ENCODE measurements at places on chromosomes 2 and 18.

DNA sequence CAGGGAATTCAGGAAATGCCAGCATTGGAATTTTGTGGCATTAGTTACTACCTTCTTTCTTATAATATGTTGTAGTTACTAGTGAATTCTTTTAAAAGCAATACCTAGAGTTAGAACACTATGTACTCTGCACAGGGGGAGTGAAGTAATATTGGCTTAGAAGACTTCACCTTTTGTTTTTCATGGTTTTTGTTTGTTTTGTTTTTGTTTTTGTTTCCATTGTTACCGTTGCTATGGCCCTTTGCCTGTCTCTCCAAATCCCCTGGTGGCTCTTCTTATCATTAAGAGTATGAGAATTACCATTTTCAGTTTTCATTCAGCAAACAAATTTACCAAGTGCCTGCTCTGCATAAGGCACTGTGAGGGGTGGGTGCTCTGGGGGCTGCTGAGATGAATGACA, 160.1 kb downstream of the HAUS1 start:
- peak; percentile 21 for DNase-seq

GRCh38 chr18:48555465-48555995, 16.7 kb downstream of the CTIF start:
- DNase-seq: no peak

- peak; percentile 91 for DNase-seq
Observed at GRCh38 chr2:217153510-217153909, 293.6 kb upstream of the TNP1 start.

- no peak for DNase-seq
Observed at GRCh38 chr2:106307860-106308259, 113.8 kb upstream of the UXS1 start.

- DNase-seq: no peak
Observed at GRCh38 chr2:191580581-191580980, 97.4 kb upstream of the NABP1 start.

DNA sequence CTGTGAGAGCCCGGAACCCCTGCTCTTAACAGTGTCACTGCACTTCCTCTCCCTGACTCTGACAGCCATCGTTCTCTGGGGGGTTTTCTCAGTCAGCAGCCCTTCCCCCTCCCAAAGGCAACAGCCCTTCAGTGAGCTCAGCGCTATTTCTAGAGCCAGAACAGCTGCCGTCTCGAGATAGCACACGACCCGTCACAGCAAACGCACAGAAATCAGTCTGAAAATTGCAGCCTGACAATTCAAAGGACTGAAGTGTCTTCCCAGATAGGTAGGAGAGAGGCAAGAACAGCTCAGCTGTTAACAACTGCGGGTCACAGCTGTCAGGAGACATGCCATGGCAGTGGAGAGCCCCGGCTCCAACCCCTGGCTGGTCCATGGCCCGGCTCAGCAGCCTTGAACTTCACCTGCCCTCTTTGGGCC, 45.4 kb downstream of the ST8SIA5 start:
- DNase-seq: peak; percentile 71

DNA sequence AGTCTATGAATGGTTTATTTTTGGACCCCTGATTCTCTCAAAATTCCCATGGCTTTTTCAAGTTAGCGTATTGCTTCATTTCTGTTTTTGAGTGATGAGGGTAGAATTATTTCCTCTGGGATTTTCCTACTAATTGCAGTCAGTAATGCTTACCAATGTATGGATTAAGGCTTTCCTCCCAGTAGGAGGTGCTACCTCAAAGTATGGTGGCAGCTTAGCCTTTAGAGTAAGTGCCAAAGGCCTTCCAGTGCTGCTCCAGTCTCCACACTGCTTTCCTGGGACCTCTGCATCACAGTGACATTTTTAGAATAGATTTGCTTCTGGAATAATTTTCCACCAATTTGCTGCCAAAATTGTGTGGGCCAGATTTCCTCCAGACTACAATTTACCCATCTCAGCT, 16.2 kb upstream of the SSB start:
- DNase-seq: no peak

GRCh38 chr2:65630643-65631042, 198.2 kb upstream of the SPRED2 start:
- DNase-seq: no peak

DNA sequence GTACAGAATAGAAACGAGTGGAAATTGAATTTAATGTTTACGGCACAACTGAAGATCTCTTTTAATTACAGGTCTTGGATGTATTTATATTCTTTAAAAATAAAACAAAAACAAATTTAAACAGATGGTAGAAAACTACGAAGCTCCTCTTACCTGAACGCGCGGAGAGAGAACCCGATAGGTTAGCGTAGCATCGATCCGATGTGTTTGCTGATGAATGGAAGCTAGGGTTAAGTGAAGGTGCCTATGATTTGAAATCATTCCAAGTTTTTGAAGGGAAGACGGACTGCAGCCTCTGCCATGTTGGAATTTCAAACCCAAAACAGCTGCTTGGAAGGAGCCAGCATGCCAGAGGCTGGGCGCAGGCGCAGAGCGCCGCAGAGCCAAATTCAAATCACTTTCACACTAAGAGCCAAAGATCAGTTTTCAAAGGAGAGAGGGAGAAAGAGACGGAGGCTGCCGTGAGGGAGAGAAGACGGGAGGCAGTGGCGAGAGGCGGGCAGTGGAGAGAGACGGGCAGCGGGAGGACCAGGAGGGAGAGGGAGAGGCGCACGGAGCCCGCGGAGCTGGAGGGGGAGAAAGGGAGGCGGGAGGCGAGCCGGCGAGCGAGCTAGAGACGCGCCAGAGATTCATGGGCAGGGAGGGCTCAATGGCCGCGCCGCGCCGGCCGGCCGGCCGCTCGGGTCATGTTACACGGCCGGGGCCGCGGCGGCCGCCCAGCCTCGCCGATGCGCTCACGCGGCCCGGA, at the start of gene FIGN:
Gene FIGN (minus strand): TSS at position 324 of the 748 bp plus-strand sequence. CDS start 1,081 bp downstream, outside the sequence.
- DNase-seq: no peak

DNA sequence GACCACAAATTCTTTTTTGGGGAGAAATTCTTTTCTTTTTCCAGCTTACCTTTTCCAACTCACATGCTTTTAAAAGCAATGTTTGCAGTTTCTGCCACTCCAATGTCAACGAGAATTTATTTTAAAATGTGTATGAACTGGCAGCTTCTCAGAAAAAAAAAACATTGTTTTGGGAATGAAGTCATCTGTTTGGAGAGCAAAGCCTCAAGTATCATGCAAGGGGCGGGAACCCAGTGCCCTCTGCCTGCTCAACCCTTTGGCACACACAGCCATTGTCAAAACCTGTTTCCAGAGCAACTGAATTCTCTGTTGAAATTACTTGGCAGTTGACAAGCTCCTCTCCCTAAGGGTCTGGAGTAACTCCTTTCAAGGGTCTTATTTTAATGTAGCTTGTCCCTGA, 128.5 kb downstream of the QPCT start:
- no peak for DNase-seq

DNA sequence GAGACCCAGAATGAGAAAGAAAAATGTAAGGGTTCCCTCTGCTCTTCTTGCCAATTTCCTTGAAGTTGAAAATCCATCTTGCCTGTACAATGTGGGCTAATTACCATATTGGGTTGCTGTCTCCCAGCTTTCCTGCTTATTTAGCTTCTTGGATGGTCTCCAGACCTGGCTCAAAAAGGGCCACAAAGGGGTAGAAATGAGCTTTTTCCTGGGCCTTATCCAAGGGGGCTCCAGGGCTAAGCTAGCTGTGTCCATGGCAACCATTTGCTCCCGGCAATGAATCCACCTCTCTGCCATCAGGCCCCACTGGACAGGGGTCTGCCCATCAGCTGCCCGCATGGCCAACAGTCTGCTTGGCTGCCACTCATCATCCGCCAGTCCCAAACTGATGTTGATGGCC, 85.0 kb downstream of the BOD1L2 start:
- DNase-seq: no peak

GRCh38 chr2:39455826-39456225, 18.7 kb upstream of the MAP4K3 start:
- no peak for DNase-seq

- DNase-seq: no peak
Observed at GRCh38 chr2:54271843-54272627, 16.0 kb upstream of the TSPYL6 start.

DNA sequence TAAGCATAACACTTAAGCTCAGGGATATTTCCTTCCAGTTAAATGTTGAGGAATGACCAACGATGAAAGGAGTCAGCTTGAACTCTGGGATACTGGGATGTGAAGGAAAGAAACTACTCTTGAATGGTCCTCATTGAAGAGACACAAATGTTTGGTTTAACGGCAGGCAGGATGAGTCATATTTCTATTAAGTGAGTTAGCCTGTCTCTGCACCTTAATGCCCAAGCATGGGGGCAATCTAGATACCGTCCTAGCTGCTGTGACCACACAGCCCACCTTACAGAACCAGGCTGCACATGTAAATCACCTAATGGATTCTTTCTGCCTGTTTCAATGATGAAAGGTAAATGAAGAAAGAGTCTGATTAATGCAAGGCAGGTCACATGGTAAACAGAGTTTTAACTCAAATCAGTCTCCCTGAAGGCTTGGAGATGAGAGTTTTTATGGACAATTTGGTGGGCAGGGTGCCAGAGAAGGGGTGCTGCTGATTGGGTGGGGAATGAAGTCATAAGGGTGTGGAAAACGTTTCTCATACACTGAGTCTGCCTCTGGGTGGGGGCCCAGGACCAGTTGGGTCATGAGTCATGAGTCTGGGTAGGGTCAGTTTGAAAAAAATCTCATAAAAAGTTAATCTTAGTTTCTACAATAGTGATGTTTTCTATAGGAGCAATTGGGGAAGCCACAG, 144.6 kb upstream of the MMADHC start:
- no peak for DNase-seq

GRCh38 chr18:38933322-38933721, 1367.7 kb upstream of the CELF4 start:
- no peak for DNase-seq

GRCh38 chr18:45441110-45441847, 174.0 kb upstream of the SLC14A2 start:
- no peak for DNase-seq

DNA sequence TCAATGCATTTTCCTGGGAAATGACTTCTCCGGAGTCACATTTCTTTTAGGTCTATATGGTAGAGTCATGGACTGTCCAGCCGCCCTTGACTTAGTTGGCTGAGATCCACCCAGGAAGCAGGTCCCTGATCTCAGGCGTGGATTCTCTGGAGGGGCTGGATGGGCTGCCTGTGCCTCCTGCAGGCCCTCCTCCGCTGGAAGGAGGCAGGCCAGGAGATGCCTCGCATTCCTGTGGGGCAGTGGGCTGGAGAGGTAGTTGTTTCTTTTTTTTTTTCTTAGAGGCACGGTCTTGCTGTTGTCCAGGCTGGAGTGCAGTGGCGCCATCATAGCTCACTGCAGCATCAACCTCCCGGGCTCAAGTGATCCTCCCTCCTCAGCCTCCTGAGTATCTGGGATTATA, 129.0 kb upstream of the MYCN start:
- DNase-seq: no peak

- DNase-seq: no peak
Observed at GRCh38 chr2:233083782-233084181, 23.6 kb downstream of the INPP5D start.

DNA sequence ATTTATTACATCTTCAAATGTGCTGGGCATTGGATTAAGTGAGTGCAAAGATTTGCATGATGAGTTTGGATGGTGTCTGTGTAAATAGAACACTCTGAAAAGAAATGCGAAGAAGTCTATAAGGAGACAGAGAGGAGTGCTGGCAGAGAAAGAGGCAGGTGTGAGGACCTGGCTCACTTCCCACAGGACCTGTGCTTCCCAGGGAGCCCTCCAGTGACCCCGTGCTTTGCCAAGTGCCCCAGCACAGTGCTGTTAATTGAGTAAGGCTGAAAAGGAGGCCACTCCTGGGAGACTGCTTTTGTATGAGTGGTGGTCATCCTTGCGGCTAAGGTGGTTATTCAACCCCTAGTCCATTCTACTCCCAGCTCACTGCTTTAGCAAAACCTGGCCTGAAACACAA, 230.8 kb downstream of the OSR1 start:
- no peak for DNase-seq

- DNase-seq: no peak
Observed at GRCh38 chr18:39786477-39786876, 2168.6 kb upstream of the PIK3C3 start.

DNA sequence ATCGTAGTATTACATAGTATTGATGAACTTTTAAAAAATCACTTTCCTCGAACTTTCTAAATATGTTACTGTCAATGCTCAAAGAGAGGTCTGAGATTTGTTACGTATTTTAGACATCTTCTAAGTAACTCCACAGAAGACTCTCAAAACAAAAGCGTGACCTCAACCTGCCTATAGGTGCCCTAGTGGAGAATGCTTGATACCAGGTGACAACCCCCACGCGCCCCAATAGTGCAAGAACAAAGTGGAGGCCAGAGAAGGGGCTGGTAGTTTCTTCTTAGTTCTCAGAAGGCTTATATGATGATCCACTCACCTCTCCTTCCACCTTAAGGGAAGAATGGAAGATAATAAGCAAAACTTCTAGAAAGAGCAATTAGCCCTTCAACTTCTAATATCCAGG, 102.6 kb downstream of the ANKRD44 start:
- no peak for DNase-seq

- no peak for DNase-seq
Observed at GRCh38 chr2:46825231-46825938, 90.2 kb downstream of the MCFD2 start.

DNA sequence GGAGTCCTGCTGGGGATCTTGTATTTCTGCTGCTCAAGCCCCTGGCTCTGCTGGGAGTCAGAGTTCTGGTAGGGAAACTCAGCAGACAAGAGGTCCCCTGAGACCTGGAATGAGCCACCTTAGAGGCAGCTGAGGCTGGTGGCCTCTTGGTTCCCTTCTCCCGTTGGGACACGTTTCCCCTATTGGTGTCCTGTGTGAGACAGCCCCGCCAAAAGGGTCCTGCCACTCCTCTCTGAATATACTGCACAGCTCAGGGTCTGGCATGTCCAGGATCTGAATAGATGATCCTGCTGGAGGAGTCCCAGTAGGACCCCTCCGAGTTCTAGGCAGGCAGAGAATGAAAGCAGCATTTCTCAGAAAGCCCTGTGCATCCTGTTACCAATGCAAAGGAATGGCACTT, 2.0 kb upstream of the RALB start:
- DNase-seq: no peak

- no peak for DNase-seq
Observed at GRCh38 chr2:73449404-73449803, 63.8 kb downstream of the ALMS1 start.

DNA sequence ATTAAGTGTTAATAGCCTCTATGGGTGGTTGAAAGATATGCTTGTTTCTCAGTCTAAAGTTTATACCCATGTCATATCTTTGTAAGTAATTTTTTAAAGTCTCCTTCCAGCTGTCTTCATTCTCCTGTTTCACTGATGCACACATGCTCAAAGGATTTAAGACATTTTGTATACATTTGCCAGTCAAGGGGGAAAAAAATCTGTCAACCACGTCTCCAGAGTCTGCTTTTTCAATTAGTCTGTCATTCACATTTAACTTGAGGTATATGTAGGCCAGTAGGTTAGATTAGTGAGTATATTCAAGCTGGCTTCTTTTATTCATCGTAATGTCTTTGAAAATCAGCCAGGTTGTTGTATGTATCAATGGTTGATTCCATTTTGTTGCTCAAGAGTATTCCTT, 193.5 kb downstream of the MCFD2 start:
- no peak for DNase-seq

- no peak for DNase-seq
Observed at GRCh38 chr18:48968412-48969215, 17.8 kb upstream of the SMAD7 start.
